MCF 10A (cell line): ENCODE measurements at places on chromosomes 7 and 10. TPM values are rescaled to one million over a fixed set of nuclear protein-coding genes. Genes with fewer than 3 reads are reported as not detected.
A peak's percentile ranks its signal among the peaks of the same experiment; 100 is the strongest.

- H3K36me3 ChIP-seq: no peaks in the 10 kb centered on the region
- no peaks in the 10 kb centered on the region for H3K4me1 ChIP-seq
- DNase-seq: no peak
- H3K27ac ChIP-seq: no peak within 1 kb of the TSS
- peaks cover 31% of the 10 kb centered on the region for H3K27me3 ChIP-seq
Measured at GRCh38 chr7:128910569-128910945, at the start of gene KCP. KCP (minus strand) TSS chr7:128910709; CDS start chr7:128910676, 33 bp downstream.

DNA sequence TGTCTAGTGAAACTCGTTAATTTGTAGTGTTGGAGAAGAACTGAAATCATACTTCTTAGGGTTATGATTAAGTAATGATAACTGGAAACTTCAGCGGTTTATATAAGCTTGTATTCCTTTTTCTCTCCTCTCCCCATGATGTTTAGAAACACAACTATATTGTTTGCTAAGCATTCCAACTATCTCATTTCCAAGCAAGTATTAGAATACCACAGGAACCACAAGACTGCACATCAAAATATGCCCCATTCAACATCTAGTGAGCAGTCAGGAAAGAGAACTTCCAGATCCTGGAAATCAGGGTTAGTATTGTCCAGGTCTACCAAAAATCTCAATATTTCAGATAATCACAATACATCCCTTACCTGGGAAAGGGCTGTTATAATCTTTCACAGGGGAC, 187.6 kb downstream of the CFTR start:
- DNase-seq: no peak
- no peak overlapping the region for H3K4me3 ChIP-seq
- H3K4me1 ChIP-seq: no peaks in the 10 kb centered on the region

DNA sequence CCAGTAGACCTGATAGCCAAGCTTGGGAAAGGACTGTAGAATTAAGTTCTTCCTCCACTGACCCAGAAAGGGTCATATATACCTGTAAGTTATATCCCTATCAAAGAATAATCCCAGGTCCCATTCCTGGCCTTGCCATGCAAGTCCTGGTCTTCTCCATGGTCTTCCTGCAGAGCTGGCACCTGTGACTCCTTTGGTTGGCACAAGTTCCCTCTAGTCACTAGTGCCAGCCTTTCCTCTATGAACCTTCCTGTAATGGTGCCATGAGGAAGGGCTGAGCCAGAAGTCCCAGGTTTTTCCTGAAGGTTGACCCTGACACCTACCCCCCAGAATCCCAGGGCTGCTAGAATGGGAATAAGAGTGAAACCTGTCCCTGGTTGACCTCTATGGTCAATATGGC, 54.1 kb upstream of the UNC5B start:
- H3K27me3 ChIP-seq: peaks cover under 1% of the 10 kb centered on the region
- no peak for DNase-seq
- H3K27ac ChIP-seq: no peak overlapping the region
- no peak overlapping the region for H3K4me3 ChIP-seq
- no peaks in the 10 kb centered on the region for H3K4me1 ChIP-seq

DNA sequence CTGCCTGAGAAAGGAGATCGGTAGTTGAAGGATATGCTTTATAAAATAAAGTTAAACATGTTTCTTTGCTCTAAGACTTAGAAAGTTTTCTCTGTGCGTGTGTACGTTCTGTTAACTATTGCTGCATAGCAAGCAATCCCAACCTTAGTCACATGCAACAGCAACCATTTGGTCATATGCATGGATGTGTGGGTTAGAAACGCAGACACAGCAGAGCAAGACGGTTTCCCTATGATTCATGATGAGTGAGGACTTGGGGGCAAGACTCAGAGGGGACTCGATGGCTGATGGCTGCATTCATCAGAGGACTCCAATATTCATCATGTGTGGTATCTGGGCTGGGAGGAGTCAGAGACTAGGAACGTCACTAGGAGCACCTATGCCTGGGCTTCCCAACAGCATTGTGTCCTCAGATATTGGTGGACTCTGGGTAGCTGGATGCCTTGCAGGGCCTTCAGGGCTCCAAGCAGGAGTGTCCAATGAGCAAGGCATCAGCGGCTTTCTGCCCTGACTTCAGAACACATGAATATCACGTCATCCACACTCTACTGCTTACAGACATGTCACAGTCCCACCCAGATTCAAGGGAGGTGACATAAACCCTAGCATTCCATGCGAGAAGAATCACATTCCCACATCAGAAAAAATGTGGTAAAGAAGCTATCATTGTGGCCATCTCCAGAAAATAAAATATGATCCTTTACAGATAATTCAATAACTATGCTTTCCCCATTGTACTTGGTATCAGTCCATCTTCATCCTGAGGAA, 731.2 kb downstream of the TNS3 start:
- no peak overlapping the region for H3K27ac ChIP-seq
- peaks cover 2% of the 10 kb centered on the region for H3K4me1 ChIP-seq
- H3K36me3 ChIP-seq: no peaks in the 10 kb centered on the region
- H3K27me3 ChIP-seq: no peaks in the 10 kb centered on the region
- H3K4me3 ChIP-seq: no peak overlapping the region

GRCh38 chr10:31034098-31034909, 2.6 kb upstream of the ZNF438 start:
- peak; percentile 69 for DNase-seq
- H3K36me3 ChIP-seq: peaks cover 6% of the 10 kb centered on the region
- peaks cover 23% of the 10 kb centered on the region for H3K4me1 ChIP-seq
- peak overlapping the region; percentile 59 for H3K27ac ChIP-seq
- H3K27me3 ChIP-seq: no peaks in the 10 kb centered on the region

Gene LEP
- not detected in 2 replicates for total RNA-seq

Gene CPED1
- not detected in 2 replicates for total RNA-seq

Gene BICC1
- total RNA-seq: 7.9 and 15.6 TPM in 2 replicates
